ENCODE measurements at places on chromosomes 7 and 10.

GRCh38 chr10:3469639-3470020 is 297.0 kb upstream of the PITRM1 start:
- no peak for DNase-seq

- no peak for DNase-seq
Measured at GRCh38 chr7:45098983-45099839, 10.4 kb upstream of the NACAD start.

DNA sequence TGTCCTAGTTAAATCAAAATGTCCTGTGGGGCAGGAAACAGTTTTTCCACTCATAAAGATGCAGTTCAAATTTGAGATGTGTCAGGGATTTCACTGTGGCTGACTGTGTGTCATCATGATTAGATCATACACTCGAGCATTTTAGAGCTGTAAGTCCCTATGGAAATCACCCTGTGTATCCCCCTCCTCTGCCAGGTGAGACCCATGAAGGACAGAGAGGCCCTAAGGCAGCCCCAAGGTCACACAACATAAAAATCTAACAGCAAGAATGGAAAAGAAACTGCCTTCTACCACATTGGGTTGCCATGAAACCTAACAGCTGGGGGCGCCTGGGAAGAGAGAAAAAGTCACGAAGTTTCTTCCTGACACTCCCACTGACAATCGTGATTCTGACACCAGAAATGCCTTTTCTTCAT is 135.8 kb downstream of the KCNMA1 start:
- DNase-seq = no peak

GRCh38 chr10:86439544-86439943 is 72.9 kb upstream of the GRID1 start:
- no peak for DNase-seq

- no peak for DNase-seq
Measured at GRCh38 chr10:10364902-10365301, 652.8 kb upstream of the CELF2 start.

DNA sequence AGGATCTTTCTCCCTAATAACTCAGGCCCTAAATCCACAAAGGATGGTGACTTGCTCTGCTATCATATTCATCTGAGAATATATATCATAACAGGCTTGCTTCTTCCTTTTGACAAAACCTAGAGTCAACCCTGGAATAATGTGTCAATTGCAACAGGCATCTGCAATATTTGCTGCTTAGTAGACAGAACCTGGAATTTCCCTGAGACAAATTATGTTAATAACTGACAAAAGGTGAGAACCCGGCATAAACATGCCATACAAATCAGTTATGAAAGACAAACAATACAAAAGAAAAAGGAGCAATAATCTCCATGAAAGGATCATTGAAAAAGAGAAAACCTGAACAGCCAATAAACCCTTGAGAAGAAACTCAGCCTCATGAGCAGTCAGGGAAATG is 114.5 kb upstream of the CDCA7L start:
- no peak for DNase-seq

DNA sequence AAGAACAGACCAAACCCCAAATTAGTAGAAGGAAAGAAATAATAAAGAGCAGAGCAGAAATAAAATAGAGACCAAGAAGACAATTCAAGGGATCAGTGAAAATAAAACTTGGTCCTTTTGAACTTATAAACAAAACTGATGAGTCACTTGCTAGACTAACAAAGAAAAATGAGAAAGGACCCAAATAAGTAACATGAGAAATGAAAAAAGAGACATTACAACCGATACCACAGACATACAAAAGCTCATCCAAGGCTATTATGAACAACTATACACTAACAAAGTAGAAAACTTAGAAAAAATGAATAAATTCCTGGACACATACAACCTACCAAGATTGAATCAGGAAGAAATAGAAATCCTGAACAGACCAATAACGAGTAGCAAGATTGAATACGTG is 414.5 kb downstream of the HTR7 start:
- DNase-seq = no peak

DNA sequence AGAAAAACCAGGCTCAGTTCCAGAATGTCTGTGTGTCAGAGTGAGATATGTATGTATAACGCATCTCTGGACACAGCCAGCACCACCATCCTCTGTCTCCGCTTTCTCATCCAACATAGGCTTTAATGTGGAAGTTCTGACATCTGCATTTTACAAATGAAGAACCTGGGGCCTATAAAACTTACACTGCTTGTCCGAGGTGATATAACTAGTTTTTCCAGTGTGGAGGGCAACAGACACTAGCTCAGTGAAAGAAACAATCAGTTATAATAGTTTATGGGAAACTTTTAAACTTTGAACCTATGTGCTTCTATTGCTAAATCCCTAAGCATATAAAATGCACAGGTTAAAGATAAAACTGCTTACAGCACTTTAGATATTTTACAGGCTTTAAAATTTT is 208.7 kb downstream of the CRPPA start:
- no peak for DNase-seq

Measured in NCI-H345 (cell line).